Upper lobe of left lung (tissue), 6 donors: ENCODE measurements at places on chromosomes 2 and 18. TPM values are rescaled to one million over a fixed set of nuclear protein-coding genes. Genes with fewer than 3 reads are reported as not detected.

- no peak for DNase-seq
These were observed 286.2 kb downstream of the TCF4 start for GRCh38 chr18:55301824-55302166.

DNA sequence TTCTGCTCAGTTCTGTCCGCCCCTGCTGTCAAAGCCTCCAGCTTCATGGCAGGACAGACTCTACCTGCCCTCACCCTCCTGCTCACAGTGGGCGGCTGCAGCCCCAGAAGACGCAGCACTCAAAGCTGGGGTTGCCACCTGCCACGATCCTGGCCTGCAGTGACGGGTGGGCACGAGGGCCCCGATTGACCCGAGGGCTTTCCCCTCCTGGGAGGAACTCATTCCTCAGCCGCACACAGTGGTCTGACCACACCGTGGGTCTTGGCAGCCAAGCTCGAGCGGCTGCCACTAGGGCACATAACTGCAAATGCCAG, 47.1 kb downstream of the HS6ST1 start:
- peak; percentile 14 for DNase-seq

GRCh38 chr2:193885419-193885818, 1690.7 kb upstream of the TMEFF2 start:
- no peak for DNase-seq

- DNase-seq, result no peak
These were observed 113.5 kb downstream of the ZNF236 start for GRCh38 chr18:76935722-76936337.

DNA sequence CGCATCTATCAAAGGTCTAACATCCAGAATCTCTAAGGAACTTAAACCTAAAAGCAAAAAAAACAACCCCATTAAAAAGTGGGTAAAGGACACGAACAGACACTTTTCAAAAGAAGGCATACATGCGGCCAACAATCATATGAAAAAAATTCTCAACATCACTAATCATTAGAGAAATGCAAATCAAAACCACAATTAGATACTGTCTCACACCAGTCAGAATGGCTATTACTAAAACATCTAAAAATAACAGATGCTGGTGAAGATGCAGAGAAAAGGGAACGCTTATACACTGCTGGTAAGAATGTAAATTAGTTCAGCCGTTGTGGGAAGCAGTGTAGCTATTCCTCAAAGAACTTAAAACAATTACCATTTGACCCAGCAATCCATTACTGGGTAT, 38.0 kb downstream of the PPP3R1 start:
- no peak for DNase-seq

GRCh38 chr2:178237488-178238153, 43.3 kb downstream of the OSBPL6 start:
- no peak for DNase-seq

DNA sequence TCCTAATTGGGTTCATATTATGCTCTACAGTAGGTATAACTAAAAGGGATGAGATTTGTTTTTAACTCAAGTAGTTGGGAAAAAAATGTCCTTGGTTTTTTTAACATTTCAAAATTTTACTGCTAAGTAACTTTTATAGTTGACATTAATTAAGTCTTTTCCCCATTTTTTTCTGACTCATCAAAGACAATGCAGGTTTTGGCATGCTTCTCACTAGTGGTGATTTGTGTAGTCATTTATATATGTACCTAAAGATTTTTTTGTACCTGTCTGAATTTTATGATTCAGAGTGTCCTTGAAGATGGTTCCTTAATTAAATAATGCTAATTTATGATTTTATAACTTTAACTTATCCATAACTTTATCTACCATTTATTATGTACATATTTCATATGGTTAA, 882.3 kb upstream of the TMEFF2 start:
- no peak for DNase-seq

GRCh38 chr18:2114289-2114688, 457.0 kb downstream of the METTL4 start:
- no peak for DNase-seq

DNA sequence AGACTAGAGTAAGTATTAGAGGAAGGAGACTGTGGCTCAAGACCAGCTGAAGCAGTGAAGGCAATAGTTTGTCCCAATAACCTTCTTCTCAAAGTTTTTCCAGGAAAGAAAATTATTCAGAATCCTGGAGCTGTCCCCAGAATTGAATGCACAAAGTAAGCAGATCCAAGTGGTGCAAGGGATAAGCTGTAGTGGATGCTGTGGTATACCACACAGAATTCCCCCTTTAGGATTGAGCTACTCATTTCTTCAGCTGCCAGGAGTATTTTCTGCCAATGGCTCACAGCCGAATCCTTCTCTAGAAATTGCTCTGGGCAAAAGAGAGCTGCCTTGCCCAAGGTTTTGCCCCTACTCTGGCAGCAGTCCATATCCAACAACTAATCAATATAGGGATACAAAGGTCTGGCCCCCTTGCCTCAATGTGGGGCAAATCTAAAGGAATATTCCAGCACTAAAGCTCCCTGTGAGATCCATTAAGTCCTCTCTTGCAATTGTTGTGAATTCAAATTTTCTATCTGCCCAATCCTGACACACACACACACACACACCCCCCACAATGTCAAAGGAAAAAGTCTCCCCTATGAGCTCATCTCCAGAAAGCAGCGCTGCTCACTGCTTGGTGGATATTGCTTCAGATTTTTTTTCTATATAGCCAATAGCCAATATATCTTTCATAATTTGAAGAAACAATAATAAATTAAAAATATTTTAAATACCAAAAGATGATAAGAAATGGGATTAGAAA, 18.4 kb upstream of the TCF7L1 start:
- DNase-seq, result no peak

GRCh38 chr2:120736202-120736623, 545 bp downstream of the GLI2 start:
- peak; percentile 15 for DNase-seq

GRCh38 chr2:144515696-144516410, 4.1 kb downstream of the ZEB2 start:
- DNase-seq, result peak; percentile 91

- no peak for DNase-seq
These were observed 515.1 kb downstream of the STK39 start for GRCh38 chr2:167732326-167732725.

- DNase-seq, result no peak
These were observed 224.2 kb upstream of the CTAGE1 start for GRCh38 chr18:22641958-22642357.

DNA sequence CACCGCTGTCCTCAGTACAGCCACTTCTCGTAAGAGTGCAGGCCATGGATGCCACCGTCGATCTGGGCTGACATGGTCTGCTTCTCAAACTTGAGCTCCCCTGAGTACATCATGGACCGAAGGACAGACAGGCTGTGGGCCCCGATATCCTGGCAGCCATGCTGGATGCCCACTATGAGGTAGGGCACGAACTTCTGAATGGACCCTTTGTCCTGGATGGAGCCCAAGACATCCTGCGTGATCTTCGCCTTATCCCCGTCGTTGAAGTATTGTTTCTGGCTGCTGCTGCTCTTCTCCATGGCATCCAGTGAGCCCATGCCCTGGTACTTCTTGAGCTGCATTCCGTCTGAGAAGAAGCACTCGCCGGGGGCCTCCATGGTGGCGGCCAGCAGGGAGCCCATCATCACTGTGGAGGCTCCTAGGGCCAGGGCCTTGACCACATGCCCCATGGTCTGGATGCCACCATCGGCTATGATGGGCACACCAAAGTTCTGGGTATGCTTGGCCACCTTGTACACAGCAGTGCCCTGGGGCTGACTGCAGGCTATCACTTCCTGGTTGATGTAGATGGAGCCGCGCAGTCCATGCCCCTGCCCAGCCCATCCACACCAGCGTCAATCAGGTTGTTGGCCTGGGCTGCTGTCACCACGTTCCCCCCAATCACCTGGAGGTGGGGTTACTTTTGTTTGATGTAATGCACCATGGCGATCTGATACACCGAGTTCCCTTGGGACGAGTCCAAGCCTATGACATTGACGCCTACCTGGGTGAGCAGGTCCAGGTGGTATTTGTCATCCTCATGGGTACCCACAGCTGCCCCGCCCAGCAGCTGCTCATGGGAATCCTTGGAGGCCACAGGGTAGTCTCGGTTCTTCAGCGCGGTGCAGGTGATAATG, 21.8 kb downstream of the CFLAR start:
- DNase-seq, result peak; percentile 45

DNA sequence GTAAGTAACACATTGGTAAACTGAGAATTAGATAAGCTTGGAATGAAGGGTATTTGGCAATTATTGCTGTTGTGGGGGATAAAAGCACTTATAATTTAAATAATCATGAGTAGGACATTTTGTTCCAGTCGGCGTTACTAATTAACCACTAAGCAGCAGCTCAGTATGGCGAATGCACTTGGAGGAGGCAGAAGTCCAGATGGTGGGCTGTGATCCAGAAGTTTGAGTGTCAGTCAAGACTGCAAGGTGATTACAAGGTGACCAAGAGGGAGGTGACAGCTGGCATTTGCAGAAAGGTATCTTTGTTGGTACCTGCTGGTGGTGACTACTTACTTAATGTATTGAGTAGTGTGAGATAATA, 643.6 kb upstream of the FAM98A start:
- no peak for DNase-seq

DNA sequence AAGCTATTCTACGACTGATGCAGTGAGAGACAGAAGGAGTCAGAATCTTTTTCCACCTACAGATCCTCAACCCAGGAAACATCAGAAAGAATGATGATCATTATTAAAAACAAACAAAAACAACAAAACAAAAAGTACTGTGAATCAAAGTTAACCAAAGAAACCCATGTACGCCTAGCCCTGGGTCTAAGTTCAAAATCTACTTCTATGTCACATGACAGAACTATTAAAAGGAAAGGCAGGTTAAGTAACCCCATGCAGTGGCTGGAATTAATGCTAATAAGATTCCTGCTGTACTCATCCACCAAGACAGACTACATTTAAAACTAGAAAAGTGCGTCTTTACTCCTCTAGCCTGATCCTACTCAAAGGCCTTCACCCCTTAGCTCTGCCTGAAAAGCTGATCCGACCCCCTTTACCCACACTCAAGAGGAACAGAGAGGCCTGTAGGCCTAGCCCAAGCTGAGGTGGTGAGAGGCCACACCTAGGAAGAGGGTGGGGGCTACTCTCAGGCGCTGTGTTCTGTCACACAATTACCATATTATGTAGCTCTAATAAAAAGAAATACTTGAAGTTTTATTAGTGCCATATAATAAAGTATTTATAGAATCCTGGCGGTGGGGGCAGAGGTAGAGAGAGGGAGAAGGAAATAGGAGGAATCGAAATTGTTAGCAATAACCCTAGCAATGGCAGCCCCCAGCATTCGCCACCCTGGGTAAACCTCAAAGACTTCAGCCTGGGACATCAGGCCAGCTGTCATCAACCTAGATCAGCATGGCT, 37.1 kb downstream of the NHEJ1 start:
- DNase-seq, result no peak

DNA sequence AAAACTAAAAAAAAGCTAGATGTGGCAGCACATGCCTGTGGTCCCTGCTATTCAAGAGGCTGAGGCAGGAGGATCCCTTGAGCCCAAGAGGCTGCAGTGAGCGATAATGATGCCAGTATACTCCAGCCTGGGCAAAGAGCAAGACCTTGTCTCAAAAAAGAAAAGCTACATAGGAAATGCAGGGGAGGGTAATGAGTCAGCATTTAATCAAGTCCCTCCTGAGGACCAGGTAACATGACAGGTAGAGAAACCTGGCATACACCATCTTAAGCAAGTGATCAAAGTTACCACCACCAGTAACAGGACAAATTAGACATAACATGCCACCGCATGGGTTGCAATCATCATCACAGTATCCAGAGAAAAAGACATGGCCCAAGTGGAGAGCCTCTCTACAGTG, 25.8 kb downstream of the MYO5B start:
- no peak for DNase-seq

DNA sequence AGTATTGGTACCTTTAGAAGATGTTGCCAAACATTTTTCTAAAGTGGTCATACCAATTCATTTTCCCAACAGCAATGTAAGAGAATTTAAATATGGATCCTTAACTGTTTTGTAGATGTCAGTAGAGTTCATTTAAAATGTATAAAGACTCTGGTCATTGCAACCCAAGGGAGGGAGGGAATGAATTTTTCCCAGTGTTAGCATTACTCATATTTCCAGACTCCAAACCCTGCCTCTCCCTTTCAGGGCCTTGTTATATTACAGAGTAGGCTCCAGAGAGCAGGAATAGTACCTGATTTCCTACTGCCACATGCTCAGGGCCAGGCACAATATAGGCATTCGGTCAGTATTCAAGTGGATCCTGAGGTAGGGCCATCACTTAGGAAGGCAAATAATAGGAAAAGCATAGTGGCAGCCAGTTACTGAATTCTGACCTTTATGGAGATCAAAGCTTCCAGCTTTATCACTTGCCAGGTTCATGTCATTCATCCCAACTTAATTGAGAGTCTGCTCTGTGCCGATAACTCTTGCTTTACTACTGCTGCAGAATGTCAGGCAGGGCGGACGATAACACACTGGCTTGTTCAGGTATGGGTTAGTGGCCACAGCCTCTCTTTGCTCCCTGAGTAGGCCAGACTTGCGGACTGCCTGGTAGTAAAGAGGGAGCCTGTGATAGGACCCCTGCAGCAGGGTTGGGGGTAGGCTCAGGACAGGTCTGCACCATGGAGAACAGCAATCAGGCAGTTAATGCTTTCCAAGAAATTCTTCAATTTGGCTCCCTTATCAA, 75.3 kb downstream of the OSBPL6 start:
- no peak for DNase-seq

- no peak for DNase-seq
These were observed 203.5 kb upstream of the SALL3 start for GRCh38 chr18:78776151-78776550.

DNA sequence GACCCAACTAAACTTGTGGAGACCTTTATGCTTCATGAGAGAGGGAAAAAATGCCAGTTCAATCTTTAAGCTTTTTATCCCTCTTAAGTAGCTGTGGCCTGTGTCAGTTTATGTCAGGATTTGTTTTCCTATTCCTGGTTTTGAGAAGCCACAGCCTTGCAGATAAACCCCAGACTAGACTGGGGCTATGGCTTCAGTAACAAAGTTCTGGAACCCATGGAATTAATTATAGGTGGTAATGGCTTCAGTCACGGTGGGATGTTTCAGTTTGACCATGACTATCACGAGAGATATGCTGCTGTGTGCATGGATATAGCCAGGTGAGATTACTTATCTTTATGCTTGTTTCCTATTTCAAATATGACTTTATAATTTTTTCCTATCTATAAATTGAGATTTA, 134.8 kb downstream of the RAPGEF4 start:
- DNase-seq, result no peak

- no peak for DNase-seq
These were observed 12.2 kb downstream of the PLEK start for GRCh38 chr2:68377137-68377780.

GRCh38 chr18:24395049-24395795, 2.4 kb downstream of the OSBPL1A start:
- no peak for DNase-seq

- DNase-seq, result peak; percentile 98
These were observed at the start of gene POLE4 for GRCh38 chr2:74958274-74959105. TSS of gene POLE4 (plus strand) at chr2:74958643. CDS start at chr2:74958680, 37 bp downstream.

GRCh38 chr18:45860971-45861370, 35.5 kb downstream of the SIGLEC15 start:
- DNase-seq, result no peak

GRCh38 chr18:31500051-31500688, 2.2 kb downstream of the DSG2 start:
- no peak for DNase-seq

INHBB gene
- 11.2 TPM for total RNA-seq

COL3A1 gene
- 41.1 TPM for total RNA-seq

SNORC gene
- total RNA-seq, result 0.33 TPM

AAK1 gene
- 105 TPM for total RNA-seq

ADCY3 gene
- total RNA-seq, result 38.6 TPM

ADD2 gene
- 3.3 TPM for total RNA-seq
